DMS79 (cell line): ENCODE measurements at places on chromosomes 1 and 21.

GRCh38 chr1:156383023-156383422 is 14.0 kb downstream of the RHBG start:
- peak; percentile 28 for DNase-seq

DNA sequence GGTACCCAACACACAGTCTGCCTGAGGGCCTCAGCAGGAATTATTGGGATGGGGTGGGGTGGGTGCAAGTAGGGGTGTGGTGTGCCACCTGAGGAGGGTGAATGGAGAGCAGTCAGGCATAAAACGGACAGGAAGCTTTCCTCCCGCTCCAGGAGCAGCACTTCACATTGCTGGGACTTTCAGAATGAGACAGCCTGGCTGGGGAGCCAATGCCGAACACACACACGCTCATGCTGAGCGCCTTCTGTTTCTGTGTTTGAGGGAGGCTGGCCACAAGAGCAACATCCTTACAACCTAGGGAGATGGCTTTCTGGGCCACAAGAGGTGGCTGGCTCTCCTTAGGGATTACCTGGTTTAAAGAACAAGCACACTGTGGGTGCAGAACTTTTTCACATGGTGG is 98.0 kb downstream of the LAMC2 start:
- DNase-seq = no peak

DNA sequence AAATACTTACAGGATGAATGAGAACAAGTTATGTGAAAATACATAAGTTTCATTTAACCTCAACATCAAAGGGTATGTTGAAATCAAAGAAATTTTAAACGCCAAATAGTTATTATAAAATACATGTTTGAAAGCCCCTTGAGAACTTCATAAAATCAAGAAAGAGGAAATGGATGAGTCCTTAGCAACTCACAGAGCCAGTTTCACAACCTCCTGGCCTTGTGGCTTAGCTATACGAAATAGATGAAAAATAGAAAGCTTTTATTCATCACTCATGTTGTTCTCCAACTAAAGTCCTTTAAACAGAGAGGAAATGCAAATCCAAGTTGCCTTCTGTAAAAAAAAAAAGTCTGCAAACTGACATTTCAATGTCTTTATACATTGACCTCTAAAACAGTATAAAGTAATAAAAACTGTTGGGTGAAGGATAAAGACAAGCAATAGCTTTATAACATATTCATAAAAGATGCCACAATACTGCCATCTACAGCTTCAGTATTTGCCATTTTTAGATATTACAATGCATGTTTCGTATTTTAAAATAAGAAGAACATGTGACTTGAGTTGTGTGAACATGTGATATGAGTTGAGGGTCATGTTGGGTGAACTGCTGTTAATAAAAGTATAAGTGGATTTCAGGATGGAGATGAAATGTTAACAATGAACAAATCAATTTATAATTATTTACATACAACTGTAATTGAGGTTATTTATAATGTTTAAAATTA is 847.8 kb downstream of the MRPL39 start:
- DNase-seq = no peak

DNA sequence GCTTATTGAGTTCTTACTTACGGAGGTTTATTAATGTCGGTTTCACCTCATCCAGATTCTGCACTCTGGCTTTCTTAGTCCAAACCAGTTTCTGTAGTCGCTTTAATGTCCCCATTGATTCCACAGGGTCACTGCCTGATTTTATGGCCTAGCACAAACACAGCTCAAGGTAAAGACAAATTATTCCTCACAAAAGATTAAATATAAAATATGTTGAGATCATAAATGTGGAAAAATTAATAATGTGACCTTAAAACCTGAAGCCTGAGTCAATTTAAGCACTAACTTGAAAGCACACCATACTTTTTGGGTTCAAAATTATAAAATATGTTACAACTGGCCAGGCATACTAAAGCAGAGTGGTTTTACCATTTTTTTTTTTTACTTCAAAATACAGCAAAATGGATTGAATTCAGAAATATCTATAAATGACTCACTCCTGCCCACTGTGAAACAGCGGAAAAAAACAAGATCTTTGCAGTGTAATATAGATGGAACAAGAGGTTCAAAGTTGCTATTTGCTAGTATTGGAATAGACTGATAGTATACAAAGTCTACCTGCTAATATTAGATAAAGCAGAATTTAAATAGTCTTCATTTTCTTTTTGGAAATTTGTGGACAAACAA is 37.6 kb upstream of the SAMSN1 start:
- no peak for DNase-seq

DNA sequence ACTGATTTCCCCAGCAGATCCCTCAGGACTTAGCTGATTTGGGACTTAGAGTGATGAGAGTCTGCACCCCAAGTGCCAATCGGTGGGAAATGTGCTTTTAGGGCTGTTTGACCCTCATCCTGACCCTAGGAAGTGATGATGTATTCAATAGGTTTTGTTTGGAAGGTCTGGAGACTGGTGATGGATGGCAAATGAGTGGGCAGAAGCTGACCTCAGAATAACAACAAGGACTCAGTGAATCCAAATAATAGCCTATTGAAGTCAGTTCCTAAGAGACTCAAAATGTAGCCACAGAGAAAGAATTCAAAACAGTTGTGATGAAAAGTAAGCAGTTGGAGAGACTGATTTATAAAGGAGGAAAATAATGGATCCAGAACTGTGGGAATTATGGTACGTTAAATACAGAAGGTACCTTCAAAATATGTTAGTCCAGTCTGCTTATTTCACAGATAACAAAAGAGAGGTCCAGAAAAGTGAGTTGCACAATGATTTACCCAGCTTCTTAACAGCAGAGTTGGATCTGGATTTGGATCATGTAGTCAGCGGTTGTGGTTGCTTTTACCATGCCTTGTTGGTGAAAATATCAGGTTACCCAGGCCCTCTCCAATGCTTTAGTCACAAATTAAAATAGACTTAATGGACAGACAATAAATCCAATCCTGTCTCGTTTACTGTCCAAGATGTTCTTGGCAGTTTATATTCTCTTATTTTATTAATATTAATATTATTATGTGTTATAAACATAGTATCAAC is 123.0 kb upstream of the PTBP2 start:
- no peak for DNase-seq

DNA sequence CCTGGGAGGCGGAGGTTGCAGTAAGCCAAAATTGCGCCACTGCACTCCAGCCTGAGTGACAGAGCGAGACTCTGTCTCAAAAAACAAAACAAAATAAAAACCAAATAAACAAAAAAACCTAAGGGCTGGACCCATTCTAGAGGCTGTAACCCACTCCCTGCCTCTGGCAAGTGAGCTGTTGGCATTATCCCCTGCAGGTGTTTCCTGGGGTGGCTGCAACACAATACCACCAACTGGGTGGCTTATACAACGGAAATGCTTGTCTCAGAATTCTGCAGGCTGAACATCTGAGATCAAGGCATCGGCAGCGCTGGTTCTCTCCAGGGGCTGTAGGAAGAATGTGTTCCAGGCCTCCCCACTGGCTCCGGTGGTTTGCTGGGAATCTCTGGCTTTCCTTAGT is 15.2 kb downstream of the LRRC38 start:
- no peak for DNase-seq

- no peak for DNase-seq
Observed at GRCh38 chr1:33082575-33083108, 1.7 kb downstream of the AZIN2 start.

GRCh38 chr1:16992102-16992501 is 11.7 kb upstream of the MFAP2 start:
- no peak for DNase-seq

DNA sequence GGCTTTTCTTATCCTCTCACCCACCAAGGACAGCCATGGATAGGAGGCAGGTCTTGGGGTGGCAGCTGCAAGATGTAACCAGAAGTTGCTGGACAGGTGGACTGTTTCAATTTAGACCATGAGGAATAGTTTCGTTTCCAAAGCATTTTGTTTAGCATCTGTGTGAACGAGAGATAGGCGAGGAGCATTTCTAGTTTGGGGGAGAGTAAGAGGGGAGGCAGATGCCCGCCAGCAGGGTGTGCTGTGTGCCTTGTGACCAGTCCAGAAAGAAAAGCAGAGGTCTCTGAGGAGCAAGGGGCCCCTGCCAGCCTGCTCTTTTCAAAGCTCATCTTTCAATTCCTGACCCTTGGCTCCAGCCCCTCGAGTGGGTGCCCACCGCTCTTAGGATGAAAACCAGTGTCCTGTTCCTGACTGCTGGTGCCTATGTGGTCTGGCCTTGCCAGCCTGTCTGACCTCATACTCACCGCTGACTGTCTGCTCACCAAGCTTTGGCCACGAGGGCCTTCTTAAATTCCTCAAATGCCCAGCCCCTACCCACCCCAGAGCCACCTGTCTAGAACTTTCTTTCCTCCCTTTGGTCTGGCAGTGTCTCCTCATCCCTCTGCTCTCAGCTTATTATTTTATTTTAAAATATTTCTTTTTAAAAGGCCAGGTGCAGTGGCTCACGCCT is 8.5 kb downstream of the SERINC2 start:
- no peak for DNase-seq

DNA sequence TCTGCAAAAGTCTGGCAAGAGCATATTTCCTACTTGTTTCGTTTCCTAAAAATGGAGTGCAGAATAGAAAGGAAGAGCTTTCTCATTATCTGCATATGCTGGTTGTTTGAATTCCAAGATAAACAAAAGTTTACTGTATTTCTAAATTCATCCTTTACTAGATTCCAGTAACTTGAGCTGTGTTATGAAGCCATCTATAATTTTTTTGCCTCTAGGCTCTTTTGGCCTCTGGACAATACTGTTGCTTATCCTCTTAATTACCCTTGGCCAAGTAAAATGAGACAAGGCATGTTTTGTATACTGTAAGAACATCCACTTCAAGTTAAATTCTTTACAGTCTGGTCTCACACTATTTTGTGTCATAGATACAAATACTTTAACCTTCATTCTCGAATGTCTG is 45.6 kb upstream of the HFM1 start:
- DNase-seq = no peak

DNA sequence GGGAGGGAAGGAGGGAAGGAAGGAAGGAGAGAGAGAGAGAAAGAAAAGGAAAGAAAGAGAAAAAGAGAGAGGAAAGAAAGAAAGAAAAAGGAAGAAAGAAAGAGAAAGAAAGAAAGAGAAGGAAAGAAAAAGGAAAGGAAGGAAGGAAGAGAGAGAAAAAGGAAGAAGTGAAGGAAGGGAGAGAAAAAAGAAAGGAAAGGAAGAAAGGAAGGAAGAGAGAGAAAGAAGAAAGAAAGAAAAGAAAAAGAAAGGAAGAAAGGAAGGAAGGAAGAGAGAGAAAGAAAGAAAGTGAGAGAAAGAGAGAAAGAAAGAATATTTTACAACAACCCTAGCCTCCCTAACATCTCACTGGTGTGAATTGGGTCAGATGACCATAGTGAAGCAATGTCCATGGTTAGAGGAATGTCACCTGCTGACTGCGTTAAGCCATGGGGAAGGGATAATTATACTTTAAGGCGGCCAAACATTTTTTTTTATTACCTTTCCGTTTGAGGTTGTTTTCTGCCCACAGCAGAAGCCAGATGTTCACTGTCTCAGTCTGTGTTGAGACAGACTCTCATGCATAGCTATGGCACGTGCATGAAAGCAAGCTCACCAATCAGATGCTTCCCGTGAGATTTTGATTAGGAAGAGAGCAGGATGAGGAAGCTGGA is 76.4 kb downstream of the SNRPE start:
- DNase-seq = no peak

GRCh38 chr1:206116191-206116872 is 856 bp downstream of the AVPR1B start:
- DNase-seq = peak; percentile 6

DNA sequence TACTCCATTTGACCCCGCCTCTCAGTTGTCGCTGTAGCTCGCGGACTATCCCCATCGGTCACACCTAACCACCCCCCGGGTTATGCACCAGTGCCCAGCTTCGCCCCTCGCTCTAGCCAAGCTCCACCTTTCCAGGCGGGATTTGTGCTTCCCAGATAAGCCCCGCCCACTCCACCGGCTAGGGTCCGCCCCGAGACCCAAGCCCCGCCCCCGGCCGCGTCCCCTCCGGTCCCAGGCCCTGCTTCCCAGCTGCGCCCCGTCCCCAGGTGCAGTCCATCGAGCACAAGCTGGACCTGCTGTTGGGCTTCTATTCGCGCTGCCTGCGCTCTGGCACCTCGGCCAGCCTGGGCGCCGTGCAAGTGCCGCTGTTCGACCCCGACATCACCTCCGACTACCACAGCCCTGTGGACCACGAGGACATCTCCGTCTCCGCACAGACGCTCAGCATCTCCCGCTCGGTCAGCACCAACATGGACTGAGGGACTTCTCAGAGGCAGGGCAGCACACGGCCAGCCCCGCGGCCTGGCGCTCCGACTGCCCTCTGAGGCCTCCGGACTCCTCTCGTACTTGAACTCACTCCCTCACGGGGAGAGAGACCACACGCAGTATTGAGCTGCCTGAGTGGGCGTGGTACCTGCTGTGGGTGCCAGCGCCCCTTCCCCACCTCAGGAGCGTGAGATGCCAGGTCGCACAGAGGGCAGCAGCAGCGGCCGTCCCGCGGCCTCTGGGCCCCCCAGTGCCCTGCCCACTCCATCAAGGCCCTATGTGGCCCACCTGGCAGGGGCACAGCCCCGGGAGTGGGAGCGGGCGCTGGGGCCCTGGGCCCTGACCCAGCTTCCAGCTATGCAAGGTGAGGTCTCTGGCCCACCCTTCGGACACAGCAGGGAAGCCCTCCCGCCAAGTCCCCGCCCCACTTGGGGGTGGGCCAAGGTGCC is 23.9 kb downstream of the CITED4 start:
- no peak for DNase-seq

- peak; percentile 23 for DNase-seq
Observed at GRCh38 chr1:205456383-205456867, 580 bp upstream of the BLACAT1 start.
